Smooth muscle cell of the umbilical artery (primary cell): ENCODE measurements at places on chromosomes 7 and 10. TPM values are rescaled to one million over a fixed set of nuclear protein-coding genes. Genes with fewer than 3 reads are reported as not detected.

The TLX1 gene
- total RNA-seq: not detected in 2 replicates

The PROSER2 gene
- 0.92 and 1.8 TPM in 2 replicates for total RNA-seq

The TMEM178B gene
- under 0.01 and 0.18 TPM in 2 replicates for total RNA-seq

The ELOVL3 gene
- total RNA-seq: 0.42 and 2.4 TPM in 2 replicates

The OPN1SW gene
- not detected in 2 replicates for total RNA-seq

The PLAU gene
- total RNA-seq: 56.4 and 266 TPM in 2 replicates

The EPHB6 gene
- 2.6 and 3.6 TPM in 2 replicates for total RNA-seq

The HKDC1 gene
- 0.59 and 1.9 TPM in 2 replicates for total RNA-seq

The LIPM gene
- not detected in 2 replicates for total RNA-seq

The PNLIPRP3 gene
- total RNA-seq: not detected in 2 replicates

The DPYSL4 gene
- 6.3 and 33.0 TPM in 2 replicates for total RNA-seq

The CNNM2 gene
- total RNA-seq: 7.1 and 8.4 TPM in 2 replicates

The TEX36 gene
- total RNA-seq: not detected in 2 replicates

The ABCB4 gene
- total RNA-seq: 0.14 and 0.30 TPM in 2 replicates

The LRRC4 gene
- total RNA-seq: 0.18 TPM in 1 of 2 replicates, not detected in the other

The LIPN gene
- total RNA-seq: not detected in 2 replicates

The VGF gene
- total RNA-seq: 3.0 and 20.7 TPM in 2 replicates

The GNGT1 gene
- not detected in 2 replicates for total RNA-seq

The SLC26A3 gene
- not detected in 2 replicates for total RNA-seq

The ARHGEF35 gene
- 0.37 and 0.59 TPM in 2 replicates for total RNA-seq

The ITGA8 gene
- total RNA-seq: under 0.01 and 0.05 TPM in 2 replicates

The OR9A2 gene
- not detected in 2 replicates for total RNA-seq

The GNAT3 gene
- not detected in 2 replicates for total RNA-seq

The DOCK4 gene
- total RNA-seq: 4.8 and 14.4 TPM in 2 replicates

The NAT16 gene
- not detected in 2 replicates for total RNA-seq

The GJD4 gene
- total RNA-seq: not detected in 2 replicates

The FGFBP3 gene
- 0.59 and 0.74 TPM in 2 replicates for total RNA-seq

The FGL2 gene
- 0.09 and 0.30 TPM in 2 replicates for total RNA-seq

The SLIT1 gene
- total RNA-seq: 0.05 TPM in 1 of 2 replicates, not detected in the other

The FAM131B gene
- total RNA-seq: 3.6 and 4.0 TPM in 2 replicates

The P4HA1 gene
- total RNA-seq: 977 and 1,438 TPM in 2 replicates

The DCLRE1C gene
- total RNA-seq: 8.0 and 8.2 TPM in 2 replicates

The PRSS1 gene
- total RNA-seq: not detected in 2 replicates

The PDK4 gene
- total RNA-seq: under 0.01 TPM in 1 of 2 replicates, not detected in the other

The GIMAP1 gene
- total RNA-seq: under 0.01 TPM in 1 of 2 replicates, not detected in the other

The CTAGE15 gene
- not detected in 2 replicates for total RNA-seq
